Stimulated activated CD4-positive, alpha-beta T cell treated with anti-CD3 and anti-CD28 coated beads, TNF-alpha, amount 100 ng/mL, for 24 hours (primary cell): ENCODE measurements at places on chromosomes 7 and 10.

DNA sequence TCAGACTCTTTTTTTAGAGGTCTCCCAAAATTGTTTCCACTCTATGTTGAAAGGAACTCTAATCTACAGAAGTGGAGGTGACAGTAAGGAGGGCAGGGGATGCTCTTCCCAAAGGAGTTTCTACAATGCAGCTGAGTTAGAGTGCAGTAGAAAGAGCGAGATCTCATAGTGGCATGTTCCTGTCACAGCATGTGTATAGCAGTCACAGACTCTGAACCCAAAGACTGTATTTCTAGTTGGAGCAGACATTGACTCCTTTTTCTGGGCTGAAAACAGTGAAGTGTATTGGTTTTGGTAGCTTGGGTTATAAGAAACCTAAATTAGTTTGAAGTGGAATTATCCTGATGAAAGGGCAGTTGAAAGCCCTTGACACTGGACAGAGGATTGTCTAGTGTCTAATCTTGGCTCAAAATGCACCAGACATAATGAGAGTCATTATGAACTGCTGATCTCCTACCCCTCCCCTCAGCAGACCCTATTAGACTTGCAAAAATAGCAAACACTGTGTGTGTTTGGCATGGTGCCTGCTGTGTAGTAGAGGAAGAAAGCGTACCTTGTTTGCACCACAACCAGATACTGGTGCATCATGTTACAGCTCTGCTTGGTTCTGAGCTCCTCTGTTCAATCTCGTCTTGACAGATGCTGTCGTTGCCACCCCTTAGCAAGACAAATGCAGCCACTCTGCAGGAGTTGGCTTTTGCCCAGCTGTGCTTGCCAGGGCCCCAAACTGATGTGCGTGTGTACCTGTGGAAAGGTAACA, 336.0 kb downstream of the AUTS2 start:
- DNase-seq, result no peak

DNA sequence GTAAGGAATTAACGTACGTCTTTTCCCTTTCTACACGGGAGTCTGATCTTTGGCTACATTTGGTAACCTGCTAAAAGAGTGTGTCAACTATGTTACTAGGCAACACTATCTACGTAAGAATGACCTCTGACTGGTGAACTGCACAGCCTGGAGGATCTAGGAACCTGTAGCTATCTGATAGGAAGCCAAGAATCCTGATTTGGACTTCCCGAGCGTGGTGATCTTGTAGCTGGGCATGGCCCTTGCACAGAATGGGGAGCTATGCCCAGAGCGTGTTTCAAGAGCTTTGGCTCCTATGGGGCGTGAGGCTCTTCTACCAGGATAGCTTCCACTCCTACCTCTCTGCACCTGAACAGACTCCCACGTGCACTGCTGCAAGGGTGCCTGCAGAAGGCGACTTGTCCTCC, 157.5 kb downstream of the TAX1BP1 start:
- no peak for DNase-seq

DNA sequence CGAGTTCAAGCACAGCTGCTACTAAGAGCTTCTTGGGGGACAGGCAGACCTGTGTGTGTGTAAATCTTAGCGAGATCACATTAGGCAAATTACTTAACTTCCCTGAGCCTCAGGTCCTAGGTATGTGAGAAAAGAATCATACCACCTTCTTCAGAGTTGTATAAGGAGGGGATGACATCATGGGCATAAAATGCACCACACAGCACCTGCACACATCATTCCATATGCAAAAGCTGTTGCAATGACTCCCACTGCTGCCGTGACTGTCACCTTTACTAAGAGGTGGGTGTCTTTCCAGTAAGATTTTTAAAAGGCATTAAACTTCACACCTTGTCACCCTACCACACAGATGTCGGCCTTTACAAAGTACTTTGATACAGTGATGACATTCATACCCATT, 146.0 kb downstream of the FANK1 start:
- no peak for DNase-seq

DNA sequence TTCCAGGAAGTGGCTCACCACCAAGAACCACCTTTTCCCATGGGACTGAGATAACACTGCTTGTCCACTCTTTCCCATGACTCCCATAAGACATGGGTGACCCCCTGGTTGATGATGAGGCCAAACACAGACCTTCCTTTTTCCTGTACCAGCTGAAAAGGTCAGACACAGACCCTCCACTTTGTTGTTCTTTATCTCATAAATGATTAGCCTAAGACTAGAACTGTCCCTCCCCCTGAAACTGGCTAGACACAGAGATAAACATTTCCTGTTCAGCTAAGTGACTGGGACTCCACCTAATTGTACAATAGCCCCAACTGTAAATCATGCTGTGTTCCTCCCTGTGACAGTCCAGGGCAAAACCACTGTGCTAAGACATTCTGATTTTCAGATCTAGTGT, 8.2 kb upstream of the NRG3 start:
- DNase-seq, result no peak

- DNase-seq, result no peak
Observed at GRCh38 chr7:16913643-16914042, 31.9 kb upstream of the AGR3 start.

GRCh38 chr7:37320140-37320847, 128.4 kb downstream of the ELMO1 start:
- no peak for DNase-seq

DNA sequence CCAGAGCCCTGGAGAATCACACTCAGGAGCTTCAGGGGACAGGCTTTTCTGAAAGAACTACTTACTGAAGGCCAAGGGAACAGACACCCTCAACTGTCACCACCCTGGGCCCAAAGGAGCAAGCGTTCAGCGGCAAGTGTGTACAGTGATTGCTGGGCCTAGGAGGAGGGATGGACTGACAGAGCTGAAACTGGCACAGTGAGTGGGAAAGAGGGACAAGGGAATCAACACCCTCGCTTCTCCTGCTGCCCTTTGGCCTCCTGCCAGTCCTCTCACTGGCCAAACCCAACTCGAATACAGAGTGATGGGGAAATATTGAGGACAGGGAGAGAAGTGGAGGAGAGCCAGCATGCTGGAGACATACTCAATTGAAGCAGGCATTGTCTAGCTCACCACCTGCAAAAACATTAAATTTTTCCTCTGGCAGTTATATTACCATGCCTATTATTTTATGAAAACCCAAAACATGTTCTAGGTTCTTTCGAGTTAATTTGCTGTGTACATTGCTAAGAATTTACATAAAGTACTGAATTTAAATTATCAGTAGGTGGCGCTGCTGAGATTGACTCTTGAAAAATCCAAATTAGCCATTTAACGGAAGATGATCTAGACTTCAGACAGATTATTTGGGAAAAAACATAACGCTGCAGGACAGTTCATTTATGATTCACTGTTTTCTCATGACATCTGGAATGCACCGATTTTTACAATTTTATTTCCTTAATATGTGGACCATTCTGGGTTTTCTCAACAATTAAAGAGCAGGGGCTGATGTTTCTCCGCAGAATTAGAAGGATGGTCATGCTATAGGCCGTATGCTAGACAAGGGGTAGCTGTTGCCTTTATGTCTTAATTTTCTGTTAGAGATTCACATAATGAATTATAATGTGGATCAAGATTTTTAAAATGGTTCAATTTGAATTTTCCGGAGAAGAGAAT, 14.7 kb upstream of the TMEM236 start:
- DNase-seq, result no peak

- no peak for DNase-seq
Observed at GRCh38 chr7:157046681-157047080, 36.2 kb upstream of the MNX1 start.

DNA sequence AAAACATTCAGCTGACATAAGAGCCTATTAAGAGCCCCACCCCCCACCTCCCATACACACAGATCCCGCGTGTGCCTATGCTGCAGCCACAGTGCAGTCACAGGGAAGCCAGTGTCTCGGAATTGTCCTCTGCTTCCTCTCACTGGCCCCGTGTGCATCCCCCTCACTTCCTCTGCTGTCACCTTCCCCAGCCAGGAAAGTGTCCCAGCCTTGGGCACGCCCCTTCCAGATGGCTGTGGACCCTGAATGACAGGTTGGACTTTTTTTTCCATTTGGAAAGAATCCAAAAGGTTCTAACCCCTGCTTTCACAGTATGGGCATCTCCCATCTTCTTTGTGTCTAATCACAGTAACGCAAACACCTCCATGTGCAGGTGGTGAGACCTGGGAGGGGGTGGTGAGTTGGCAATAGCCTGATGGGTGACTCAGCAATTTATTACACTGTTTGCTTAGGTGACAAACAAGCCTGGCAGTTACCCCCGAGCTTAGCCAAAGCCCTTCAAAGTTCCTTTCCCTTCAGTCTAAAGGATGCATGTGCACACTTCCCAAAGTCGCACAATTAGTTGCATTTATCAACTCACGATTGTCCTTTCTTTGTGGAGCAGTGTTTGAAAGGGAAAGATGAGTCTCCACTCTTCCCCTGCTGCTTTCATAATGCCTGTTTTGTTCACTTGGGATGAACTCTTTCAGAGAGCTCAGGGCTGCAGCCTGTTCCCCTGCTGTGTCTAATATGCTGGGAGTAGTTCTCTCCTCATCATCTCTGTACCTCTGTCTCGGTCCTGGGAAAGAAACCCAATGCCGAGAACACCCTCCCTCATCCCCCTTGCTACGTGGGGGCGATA, 67.5 kb upstream of the EFCAB10 start:
- no peak for DNase-seq

- DNase-seq, result no peak
Observed at GRCh38 chr7:45971171-45971570, 50.1 kb upstream of the IGFBP3 start.

- DNase-seq, result no peak
Observed at GRCh38 chr10:58180666-58181065, 87.0 kb downstream of the IPMK start.

DNA sequence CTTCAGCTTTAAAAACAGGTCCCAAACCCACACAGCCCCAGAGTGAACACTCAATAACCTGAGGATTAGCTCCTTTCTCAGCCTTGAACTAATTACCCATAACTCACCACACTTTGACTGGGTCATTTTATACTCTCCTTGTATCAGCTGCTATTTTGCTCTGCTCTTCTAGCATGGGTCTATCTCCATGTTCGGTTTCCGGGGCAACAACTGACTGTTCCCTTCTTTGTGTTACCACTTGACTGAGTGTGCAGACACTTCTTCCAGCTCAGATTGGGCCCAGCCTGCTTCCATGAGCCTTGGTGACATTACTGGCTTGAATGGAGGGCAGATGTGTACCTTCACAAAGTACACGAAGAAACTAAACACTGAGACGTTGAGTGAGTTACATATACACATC, 31.5 kb upstream of the PRPS1L1 start:
- DNase-seq, result no peak

GRCh38 chr10:73590881-73591799, at the start of gene USP54:
Gene USP54, minus strand, starts transcription at chr10:73591342. Its CDS starts 15,684 bp downstream, at chr10:73575658.
- no peak for DNase-seq

DNA sequence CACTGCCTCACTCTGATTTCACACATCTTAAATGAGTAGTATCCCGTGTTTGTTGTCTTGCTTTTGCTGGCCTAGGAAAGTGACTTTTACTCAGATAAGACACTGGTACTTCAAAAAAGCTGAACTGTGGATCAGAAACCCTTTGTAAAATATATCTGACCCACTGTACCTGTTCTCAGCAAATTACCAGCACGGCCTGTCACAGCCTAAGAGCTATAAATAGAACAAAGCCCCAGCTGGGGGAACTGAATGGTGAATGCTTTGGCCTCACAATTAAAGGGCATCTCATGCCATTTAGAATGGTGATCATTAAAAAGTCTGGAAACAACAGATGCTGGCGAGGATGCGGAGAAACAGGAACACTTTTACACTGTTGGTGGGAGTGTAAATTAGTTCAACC, 76.1 kb downstream of the CREB3L2 start:
- DNase-seq, result no peak

DNA sequence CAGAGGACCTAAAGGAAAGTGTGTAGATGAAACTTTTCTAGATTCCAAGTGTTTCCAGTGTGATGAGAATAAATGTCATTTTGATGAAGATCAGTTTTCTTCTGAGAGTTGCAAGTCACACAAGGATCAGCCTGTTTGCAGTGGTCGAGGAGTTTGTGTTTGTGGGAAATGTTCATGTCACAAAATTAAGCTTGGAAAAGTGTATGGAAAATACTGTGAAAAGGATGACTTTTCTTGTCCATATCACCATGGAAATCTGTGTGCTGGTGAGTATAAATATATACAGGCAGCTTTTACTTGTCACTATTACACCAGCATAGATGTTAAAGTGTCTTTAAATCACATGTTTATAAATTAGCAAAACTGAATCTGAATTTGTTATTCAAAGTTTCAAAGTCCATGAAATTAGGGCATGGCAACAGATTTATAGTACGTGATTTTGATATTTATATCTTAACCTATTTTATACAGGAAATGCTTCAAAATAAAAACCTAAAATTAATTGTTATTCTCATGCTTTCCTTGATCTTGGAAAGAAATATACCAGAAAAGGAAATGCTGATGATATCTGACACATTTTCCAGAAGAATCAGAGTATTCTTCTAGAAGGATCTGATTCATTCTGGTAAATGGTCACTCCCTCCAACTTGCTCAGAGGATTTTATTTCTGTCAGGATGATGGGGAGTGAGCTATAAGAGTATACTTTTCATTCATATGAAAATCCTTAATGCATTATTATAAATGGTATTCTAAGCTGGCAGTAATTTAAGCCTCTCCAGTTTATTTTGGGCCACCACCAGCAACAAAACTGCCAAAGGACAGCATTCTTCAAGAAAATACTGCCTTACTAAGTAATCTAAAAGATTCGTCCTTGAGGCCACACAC, 71.4 kb downstream of the ITGB8 start:
- no peak for DNase-seq

DNA sequence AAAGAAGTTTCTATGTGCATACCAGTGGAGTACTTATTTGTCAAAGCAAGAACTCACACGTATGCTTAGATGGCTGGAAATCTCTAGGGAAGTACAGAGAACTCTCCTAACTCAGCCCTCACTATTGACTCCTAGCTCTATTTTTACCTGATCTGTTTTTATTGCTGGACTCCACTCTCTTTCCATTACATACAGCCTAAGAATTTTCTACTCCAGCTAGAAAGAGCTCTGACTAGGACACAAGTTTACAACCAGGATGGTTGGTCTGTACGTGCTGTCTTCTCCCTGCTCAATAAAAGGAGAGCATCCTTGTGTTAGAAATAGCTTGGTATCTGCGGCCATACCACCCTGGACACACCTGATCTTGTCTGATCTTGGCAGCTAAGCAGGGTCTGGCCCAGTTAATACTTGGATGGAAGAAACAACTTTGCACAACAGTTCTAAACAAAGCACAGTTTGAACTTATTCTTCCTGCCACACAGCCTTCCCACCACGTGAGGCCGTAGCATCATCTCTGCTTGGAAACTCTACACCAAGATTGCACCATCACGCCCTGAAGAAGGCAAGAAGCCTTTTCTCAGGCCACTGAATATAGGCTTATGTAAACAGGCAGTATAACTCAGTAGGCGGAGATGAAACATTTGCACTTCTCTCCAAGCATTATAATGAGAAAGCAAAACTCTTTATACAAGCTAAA, 50.7 kb downstream of the KCNMA1 start:
- DNase-seq, result no peak

GRCh38 chr7:87075671-87076404, 16.4 kb upstream of the ELAPOR2 start:
- DNase-seq, result no peak

- DNase-seq, result no peak
Observed at GRCh38 chr10:108039821-108040584, 875.5 kb upstream of the SORCS1 start.

GRCh38 chr7:134086998-134087735, 40.0 kb upstream of the LRGUK start:
- no peak for DNase-seq
